ENCODE measurements at places on chromosomes 1 and 21. TPM values are rescaled to one million over a fixed set of nuclear protein-coding genes. Genes with fewer than 3 reads are reported as not detected.

CYP2J2 gene
- not detected for total RNA-seq

PGLYRP4 gene
- total RNA-seq, result not detected

BLACAT1 gene
- not detected for total RNA-seq

LPGAT1 gene
- total RNA-seq, result 28.3 TPM

LDLRAD1 gene
- total RNA-seq, result not detected

SIM2 gene
- 14.4 TPM for total RNA-seq

PRPF38B gene
- 22.8 TPM for total RNA-seq

FMOD gene
- 0.09 TPM for total RNA-seq

CHRM3 gene
- 0.02 TPM for total RNA-seq

FCRL4 gene
- total RNA-seq, result not detected

HNRNPR gene
- total RNA-seq, result 185 TPM

PTGFRN gene
- 18.4 TPM for total RNA-seq

MTF2 gene
- total RNA-seq, result 12.4 TPM

CITED4 gene
- total RNA-seq, result 44.1 TPM

GBP7 gene
- total RNA-seq, result not detected

TRAF3IP3 gene
- not detected for total RNA-seq

HES2 gene
- total RNA-seq, result 3.1 TPM

H6PD gene
- 4.6 TPM for total RNA-seq

OLIG2 gene
- not detected for total RNA-seq

SLC9C2 gene
- not detected for total RNA-seq

LCE2C gene
- total RNA-seq, result not detected

ACBD6 gene
- total RNA-seq, result 62.5 TPM

TEDDM1 gene
- total RNA-seq, result not detected

VWA5B1 gene
- not detected for total RNA-seq

CCDC17 gene
- 0.45 TPM for total RNA-seq

TAS1R1 gene
- not detected for total RNA-seq

STYXL2 gene
- not detected for total RNA-seq

OR2L13 gene
- total RNA-seq, result not detected

TSPAN1 gene
- total RNA-seq, result 2.3 TPM

S100A5 gene
- total RNA-seq, result 0.52 TPM

HIVEP3 gene
- 2.6 TPM for total RNA-seq

DNASE2B gene
- total RNA-seq, result not detected

AHCYL1 gene
- 56.9 TPM for total RNA-seq

RGS16 gene
- 0.32 TPM for total RNA-seq

OTUD3 gene
- 3.2 TPM for total RNA-seq

TMCC2 gene
- total RNA-seq, result 3.3 TPM

LRRC71 gene
- total RNA-seq, result 0.38 TPM

GLIS1 gene
- total RNA-seq, result not detected

GPX7 gene
- not detected for total RNA-seq

Measured in A549 treated with DMSO at 1 μM for 4 hours (cell line).